ENCODE measurements at places on chromosomes 2 and 18. TPM values are rescaled to one million over a fixed set of nuclear protein-coding genes. Genes with fewer than 3 reads are reported as not detected.

GRCh38 chr18:28804512-28805202 lies 627.7 kb upstream of the CDH2 start:
- DNase-seq: no peak

- no peak for DNase-seq
These were observed 85.7 kb upstream of the UNC80 start for GRCh38 chr2:209685963-209686362.

DNA sequence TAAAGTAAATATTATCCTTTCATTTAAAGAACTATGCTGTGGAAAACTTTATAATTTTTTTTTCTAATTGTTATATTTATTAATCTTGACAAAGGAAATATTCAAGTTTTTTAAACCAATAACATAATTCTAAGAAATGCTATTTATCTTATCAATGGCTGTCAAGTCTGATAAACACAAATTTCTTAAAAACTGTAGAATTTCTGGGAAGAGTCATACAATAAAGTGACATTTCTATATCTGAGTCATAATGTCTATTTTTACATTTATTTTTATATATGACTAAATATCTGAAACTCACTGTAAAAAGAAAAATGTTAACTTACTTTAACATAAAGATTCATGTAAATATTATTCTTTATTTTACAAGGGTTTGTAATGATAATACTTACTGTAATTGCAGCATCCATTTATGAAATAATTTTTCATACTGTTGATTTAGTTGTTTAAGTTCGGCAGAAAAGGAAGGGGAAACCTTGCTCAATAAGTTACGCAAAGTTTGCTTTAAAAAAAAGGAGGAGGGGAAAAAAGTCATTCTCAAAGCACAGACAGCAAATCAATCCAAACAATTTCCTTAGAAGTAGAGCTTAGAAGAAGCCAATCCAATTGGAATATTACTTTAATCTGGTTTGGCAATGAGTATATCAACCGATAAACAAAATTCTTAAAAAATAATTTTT lies 32.4 kb downstream of the ORC2 start:
- DNase-seq: no peak

GRCh38 chr18:35458677-35459441 lies 38.9 kb downstream of the INO80C start:
- DNase-seq: no peak

DNA sequence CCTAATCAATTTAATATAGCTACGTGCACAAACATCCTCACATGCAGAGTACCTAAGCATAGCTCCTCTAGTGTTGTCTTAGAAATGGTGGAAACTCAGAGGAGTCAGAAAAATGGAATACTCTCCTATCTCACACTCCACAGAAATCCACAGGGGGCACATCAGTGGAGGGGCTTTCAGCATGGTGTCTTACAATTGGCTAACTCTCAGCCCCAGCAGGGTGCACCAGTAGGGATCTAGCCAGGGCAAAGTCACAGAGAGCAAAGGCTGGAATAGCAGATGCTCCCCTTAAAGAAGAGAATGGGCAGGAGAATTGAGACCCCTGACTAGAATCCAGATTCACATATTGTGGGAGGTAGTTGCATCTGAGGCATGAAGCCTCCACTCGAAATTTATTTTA lies 135.7 kb downstream of the MAIP1 start:
- no peak for DNase-seq

DNA sequence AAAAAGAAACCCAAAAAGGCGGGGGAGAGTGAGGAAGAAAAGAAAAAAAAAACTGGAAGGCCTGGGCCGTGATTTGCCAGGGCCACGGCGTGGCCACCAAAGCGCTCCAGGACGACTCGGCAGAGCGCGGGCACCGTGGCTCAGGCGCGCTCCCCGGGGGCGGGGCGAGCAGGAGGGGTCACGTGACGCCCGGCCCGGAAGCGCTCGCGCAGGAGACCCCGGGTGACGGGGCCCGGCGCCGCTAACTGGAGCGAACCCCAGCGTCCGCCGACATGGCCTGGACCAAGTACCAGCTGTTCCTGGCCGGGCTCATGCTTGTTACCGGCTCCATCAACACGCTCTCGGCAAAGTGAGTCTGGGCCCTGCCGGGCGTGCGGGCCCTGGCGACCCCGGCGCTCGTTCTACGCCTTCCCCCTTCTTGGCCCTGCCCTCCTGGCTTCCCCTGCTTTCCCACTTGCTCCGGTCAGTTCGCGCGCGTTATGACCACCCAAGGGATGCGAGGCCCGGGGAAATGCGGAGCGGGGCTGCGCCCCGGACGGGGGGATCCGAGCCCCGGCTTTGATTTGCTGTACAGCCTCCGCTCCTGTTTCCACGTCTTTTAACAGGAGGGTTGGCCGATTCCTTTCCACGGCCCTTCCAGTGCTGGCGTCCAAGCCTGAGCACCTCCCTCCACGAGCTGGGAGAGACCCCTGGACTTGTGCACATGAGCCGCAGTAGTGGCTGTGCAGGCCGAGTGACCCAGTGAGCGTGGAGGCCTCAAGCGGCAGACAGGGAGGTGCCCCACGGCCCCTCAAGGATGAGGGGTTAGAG lies at the start of gene SLC35F6:
Gene SLC35F6, plus strand, starts transcription at position 207 of the 810 bp plus-strand sequence. Its CDS starts 66 bp downstream, at position 273.
- DNase-seq: peak; percentile 67

- no peak for DNase-seq
These were observed 431.9 kb upstream of the HS6ST1 start for GRCh38 chr2:128750328-128751165.

DNA sequence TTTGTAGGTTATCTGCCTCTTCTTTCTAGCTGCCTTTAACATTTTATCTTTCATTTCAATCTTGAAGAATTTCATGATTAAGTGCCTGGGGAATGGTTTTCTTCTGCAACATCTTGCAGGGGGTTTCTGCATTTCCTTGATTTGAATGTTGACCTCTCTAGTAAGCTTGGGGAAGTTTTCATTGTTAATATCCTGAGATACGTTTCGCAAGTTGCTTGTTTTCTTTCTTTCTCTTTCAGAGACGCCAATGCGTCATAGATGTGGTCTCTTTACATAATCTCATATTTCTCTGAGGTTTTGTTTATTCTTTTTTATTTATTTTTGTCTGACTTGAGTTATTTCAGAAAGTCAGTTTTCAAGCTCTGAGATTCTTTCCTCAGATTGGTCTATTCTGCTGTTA lies 225.7 kb downstream of the XIRP2 start:
- DNase-seq: no peak

GRCh38 chr2:159613091-159613490 lies 3.3 kb downstream of the BAZ2B start:
- no peak for DNase-seq

DNA sequence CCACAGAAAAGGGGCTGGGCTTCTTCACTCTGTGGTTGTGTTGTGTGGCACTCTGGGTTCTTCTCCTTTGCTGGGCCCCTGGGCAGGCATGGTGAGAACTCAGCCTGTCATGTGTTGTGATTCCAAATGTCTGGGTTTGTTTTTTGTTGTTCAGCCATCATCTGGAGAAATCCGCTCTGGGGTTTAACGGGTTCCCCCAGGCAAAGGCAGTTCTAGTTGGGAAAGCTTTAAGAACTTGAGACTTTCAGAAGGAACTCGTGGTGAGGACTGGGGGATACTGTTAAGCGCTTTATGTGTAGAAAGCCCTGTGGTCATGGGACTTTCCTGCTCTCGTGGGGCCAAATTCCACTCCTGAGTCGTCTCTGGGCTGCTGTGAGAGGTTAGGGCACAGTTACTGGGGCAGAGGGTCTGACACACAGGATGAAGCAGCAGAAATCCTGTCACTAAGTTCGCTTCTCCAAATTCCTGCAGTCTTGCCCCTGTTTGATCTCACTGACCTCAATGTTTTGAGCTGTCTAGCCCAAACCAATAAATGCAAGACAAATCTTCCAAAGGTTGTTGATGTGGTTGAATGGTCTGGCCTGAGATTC lies 87.7 kb downstream of the RAPGEF4 start:
- no peak for DNase-seq

GRCh38 chr18:57864615-57865121 lies 61.6 kb upstream of the ATP8B1 start:
- DNase-seq: no peak

- no peak for DNase-seq
These were observed 49.3 kb downstream of the RNF144A start for GRCh38 chr2:6966446-6966940.

DNA sequence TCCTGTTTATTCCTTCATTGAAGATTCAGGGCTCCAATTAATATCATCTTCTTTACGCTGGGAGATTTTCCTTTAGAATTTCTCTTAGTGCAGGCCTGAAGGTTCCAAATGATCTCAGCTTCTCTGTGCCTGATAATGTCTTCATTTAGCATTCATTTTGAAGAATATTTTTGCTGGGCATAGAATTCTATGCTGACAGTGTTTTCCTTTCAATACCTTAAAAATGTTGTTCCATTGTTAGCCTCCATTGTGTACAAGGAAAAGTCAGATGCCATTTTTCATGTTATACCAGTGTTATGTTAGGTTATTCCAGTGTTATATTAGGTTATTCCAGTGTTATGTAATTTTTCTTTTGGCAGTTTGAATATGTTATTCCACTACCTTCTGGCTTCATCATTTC lies 14.9 kb upstream of the OR6B3 start:
- DNase-seq: no peak

- no peak for DNase-seq
These were observed 25.2 kb downstream of the MYCN start for GRCh38 chr2:15965564-15966019.

DNA sequence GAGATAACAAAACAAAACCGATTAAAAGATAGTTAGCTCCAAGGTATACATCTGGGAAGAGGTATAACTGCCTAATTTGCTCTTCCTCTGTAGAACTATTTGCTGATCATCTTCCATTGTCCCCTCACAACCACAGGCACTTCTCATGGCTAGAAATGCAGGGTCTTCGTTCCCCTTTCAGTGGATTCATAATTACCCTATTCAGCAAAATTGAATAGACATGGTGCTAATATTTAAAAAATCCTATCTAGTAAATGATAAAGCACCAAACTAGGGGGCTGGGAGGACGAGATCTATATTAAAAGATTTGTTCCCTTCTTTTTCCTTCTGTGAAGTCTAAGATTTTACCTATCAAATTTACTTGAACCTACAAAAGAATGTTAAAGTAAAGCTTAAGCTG lies 30.8 kb upstream of the ADAM17 start:
- DNase-seq: no peak

- no peak for DNase-seq
These were observed 444.8 kb downstream of the PTPRM start for GRCh38 chr18:8011906-8012305.

DNA sequence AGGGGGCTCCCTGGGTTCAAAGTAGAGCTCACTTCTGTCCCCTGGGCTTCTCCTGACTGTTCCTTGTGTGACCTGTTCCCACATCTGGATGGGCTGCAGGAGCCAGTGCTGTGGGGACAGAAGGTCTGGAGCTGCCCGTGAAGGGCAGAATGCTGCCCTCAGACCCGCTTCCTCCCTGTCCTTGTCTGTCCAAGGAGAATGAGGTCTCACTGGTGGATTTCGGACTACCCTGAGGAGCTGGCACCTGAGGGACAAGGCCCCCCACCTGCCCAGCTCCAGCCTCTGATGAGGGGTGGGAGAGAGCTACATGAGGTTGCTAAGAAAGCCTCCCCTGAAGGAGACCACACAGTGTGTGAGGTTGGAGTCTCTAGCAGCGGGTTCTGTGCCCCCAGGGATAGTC lies 15.5 kb downstream of the EMX1 start:
- DNase-seq: no peak

- DNase-seq: no peak
These were observed 4.9 kb downstream of the RALB start for GRCh38 chr2:120257522-120257921.

- DNase-seq: no peak
These were observed 621.9 kb downstream of the XIRP2 start for GRCh38 chr2:167510071-167510759.

DNA sequence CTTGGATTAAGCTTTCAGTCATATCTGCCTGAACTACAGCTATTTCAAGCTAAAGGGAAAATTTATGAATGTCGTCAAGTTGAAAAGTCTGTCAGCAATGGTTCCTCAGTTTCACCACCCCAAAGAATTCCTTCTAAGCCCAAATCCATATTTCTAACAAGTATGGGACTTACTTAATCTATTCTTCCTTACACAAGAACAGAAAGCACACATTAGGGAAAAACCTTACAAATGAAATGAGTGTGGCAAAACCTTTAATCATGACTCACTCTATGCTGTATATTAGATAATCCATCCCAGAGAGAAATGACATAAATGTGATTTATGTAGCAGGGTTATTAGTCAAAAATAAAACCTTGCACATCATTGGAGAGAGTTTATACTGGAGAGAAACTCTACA lies 78.9 kb downstream of the RAB31 start:
- no peak for DNase-seq

DNA sequence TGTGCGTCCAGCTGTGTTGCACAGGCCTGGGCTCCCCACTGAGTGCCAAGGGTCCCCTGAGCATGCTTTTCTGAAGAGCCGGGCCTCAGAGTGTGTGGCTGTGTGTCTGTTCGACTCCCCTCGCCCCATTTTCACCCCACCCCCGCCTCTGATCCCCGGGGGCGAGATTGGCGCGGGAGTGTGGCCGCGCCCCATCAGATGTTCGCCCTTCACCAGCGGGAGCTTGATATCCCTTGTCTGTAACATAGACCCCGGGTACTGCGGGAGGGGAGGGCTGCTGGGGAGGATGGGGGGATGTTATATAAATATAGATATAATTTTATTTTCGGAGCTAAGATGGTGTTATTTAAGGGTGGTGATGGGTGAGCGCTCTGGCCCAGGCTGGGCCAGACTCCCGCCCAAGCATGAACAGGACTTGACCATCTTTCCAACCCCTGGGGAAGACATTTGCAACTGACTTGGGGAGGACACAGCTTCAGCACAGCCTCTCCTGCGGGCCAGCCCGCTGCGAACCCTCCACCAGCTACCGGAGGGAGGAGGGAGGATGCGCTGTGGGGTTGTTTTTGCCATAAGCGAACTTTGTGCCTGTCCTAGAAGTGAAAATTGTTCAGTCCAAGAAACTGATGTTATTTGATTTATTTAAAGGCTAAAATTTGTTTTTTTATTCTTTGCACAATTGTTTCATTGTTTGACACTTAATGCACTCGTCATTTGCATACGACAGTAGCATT lies 1.5 kb downstream of the RHOB start:
- DNase-seq: no peak

- no peak for DNase-seq
These were observed 20.4 kb upstream of the PAPOLG start for GRCh38 chr2:60735496-60736250.

DNA sequence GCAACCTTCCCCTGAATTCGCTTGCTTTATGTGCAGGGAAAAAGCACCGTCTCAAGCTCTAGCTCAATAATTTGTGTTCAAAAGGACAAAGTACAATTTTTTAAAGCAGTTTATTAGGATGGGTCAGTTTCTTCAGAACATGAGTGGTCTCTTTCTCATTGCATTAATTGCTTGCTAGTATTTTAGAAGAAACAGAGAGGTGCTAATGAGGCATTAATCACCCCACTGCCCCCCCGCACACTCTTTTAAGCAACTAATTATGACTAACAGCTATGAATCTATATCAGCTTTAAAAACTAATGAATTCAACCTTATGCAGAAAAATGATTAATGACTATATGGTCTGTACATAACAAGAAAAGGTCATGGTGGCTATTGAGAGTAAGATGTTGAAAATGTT lies 262.1 kb upstream of the ST6GAL2 start:
- no peak for DNase-seq

Gene LRP1B
- polyA plus RNA-seq: 0.90 TPM

Gene CCDC68
- polyA plus RNA-seq: 8.3 TPM

Gene RESP18
- polyA plus RNA-seq: not detected

Gene MC4R
- polyA plus RNA-seq: 0.24 TPM

Gene PLEKHH2
- 20.1 TPM for polyA plus RNA-seq

Gene TACR1
- polyA plus RNA-seq: 1.7 TPM

All from right renal cortex interstitium (tissue), 3 donors.